ENCODE measurements at places on chromosomes 6 and 20.

DNA sequence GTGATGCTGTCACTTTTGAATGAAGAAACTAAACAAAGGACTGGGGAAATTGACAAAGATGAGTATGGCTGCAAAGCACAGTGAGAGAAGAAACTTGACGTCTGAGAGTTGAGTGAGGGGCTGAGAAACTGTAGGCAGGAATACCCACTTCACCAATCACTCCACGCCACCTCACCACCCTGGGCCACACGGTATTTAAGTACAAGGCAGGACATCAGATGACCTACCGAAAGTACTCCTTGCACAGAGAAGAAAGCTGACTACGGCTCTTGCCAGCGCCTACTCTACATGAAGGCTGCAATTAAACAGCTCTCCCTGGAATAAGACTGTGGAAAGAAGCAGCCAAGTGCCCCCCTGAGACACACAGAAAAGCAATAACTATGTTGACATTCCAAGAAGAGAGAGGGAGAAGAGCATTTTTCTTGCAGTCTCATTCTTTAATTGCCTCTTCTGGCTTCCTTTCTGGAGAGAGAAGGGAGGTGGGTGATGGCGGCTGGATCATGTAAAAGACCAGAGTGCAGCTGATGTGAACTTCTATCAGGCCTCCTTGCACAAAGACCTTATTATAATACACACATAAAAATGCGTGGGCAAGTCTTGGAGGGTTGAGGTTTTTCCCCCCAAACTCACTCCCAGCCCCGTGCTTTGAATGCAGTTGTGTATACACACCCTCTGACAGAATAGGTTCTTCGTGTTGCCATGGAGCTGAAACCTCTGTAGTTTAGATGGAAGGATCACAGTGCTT is 44.6 kb downstream of the HIVEP2 start:
- no peak for DNase-seq

DNA sequence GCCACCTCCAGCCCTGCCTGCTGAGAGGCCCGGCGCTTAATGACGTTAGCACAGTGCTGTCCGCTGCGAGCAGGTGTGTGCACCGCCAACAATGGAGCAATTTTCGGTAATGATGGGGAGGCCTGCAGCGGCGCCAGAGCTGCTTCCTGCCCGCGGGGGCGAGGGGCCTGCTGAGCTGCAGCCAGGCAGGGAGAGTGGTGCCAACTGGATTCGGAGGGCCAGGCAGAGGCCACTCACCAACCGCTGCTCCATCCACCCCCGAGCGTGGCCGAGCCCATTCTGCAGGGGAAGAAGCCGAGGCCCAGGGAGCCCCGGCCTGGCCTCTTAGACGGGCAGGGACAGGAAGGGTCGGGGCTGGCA is 9.6 kb downstream of the HRH3 start:
- no peak for DNase-seq

DNA sequence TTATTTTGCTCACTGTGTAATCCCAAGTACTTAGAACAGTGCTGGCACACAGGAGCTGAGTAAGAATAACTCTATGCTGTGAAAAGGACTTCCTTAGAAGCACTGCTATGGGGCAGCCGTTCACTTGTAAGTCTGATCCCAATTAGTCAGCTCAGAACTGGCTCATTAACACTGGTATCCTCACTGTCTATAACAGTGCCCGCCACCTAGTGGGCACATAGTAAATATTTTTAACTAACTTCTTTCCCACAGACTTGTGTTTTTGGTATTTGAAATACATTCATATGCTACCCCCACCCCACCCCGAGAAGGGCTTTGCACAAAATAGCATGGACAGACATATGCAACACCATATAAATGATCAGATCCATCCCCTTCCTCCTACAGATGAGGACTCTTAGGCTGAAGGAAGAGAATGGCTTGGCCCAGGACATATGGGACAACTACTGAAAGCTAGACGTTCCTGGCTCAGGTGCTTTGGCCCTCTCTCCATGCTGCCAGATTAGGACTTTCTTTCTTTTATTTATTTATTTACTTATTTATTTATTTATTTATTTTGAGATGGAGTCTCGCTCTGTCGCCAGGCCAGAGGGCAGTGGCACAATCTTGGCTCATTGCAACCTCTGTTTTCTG is 47.1 kb downstream of the DST start:
- DNase-seq = peak; percentile 13

DNA sequence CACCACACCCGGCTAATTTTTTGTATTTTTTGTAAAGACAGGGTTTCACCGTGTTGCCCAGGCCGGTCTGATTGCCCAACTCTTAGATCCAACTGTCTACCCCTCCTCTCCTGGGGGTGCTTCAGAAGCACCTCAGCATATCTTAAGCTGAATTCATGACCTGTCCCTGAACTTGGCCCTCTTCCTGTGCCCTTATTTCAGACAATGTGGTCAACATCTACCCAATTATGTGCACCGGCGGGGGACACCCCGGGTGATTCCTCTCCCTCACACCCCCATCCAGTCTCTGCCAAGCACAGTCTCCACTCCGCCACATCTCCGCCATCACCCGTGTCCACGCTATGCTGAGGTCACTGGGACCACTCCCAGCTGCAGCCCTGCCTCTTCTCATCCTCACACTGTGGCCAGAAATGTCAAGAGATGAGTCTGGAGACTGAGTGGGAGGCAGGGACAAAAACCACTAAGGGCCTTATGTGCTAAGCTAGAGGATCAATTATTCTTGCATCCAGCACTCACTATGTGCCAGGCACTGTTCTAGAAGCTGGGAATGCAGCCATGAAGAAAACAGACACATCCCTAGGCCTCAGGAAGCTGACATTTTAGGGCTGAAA is 111.9 kb downstream of the ARMC2 start:
- DNase-seq = no peak

- no peak for DNase-seq
Measured at GRCh38 chr6:45450831-45451230, 73.1 kb upstream of the SUPT3H start.

- DNase-seq = no peak
Measured at GRCh38 chr6:73612611-73613010, 41.2 kb downstream of the SLC17A5 start.

- DNase-seq = no peak
Measured at GRCh38 chr6:20907486-20908071, 373.3 kb downstream of the CDKAL1 start.

GRCh38 chr6:156545931-156546330 is 231.2 kb upstream of the ARID1B start:
- DNase-seq = no peak

DNA sequence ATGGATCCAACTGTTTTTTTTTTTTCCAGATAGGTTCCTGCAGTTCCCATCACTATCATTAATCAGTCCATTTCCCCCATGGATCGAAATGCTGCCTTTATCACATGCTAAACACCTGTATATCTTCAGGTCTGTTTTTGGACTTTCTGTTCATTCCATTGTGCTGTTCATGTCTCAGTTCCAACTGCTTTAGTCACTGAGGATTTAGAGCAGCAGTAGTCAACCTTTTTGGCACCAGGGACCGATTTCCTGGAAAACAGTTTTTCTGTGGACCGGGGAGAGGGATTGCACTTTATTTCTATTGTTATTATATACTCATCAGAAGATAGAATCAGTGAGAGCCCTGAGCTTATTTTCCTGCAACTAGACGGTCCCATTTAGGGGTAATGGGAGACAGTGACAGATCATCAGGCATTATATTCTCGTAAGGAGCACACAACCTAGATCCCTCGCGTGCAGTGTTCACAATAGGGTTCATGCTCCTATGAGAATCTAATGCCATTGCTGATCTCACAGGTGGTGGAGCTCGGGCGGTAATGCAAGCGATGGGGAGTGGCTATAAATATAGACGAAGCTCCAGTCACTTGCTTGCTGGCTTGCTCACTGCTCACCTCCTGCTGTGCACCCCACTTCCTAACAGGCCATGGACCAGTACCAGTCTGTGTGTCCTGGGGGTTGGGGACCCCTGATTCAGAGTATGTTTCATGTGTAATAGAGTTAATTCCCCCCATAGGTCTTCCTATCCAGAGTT is 46.0 kb downstream of the CAP2 start:
- DNase-seq = no peak

DNA sequence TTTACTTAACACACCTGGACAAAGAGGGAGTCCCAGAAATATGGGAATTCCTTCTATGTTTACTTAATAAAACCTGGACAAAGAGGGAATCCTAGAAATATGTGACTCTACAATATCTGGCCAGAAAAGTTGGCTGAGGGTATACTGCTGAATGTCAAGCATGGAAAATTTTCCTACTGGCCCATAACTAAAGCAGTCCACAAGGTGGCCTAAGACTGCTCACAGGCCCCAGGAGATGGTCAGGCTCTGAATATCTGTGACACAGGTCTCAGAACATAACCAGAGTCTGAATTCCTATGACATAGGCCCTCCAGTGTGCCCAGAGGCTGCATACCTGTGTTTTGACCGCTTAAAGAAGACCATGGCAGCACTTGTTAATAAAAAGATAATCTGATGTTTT is 578.2 kb upstream of the NRSN1 start:
- peak; percentile 7 for DNase-seq

GRCh38 chr20:34023937-34024722 is 30.4 kb downstream of the RALY start:
- no peak for DNase-seq

DNA sequence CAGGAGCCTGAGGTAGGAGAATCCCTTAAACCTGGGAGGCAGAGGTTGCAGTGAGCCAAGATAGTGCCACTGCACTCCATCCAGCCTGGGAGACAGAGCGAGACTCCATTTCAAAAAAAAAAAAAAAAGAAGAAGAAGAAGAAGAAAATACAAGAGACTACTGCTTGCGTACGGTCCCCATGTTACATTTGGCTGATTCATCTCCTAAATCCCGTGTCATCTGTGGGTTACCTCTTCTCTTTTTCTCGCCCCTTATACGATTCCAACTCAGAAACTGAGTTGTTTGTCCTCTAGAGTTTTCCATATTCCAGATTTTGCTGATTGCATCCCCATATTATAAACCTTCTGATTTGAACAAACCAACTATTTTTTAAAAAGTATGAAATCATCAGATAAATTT is 62.4 kb upstream of the NELFCD start:
- DNase-seq = no peak

DNA sequence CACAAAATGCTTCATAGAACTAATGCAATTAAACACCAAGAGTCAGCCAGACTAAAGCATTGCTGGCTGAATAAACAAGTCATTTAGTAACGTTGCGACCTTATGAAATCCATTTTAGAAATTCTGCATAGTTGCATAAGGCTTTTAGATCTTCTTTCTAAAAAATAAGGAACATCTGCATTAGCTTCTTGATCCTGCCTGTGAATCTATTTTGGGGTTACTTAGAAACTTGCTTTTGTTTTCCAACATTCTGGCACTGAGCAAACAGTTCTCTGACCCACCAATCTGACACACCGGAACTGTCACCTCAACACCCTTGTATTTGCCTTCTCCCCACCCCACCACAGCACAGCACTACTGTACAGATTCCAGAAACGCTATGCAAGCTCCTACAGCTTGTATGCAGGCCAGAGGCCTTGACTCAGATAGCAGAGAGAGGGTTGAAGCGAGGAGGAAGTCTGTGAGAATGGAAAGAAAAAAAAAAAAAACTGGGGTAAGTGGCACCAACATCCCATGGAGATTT is 55.0 kb downstream of the KIF13A start:
- DNase-seq = no peak

GRCh38 chr6:169934699-169935347 is 183.4 kb downstream of the ERMARD start:
- no peak for DNase-seq

DNA sequence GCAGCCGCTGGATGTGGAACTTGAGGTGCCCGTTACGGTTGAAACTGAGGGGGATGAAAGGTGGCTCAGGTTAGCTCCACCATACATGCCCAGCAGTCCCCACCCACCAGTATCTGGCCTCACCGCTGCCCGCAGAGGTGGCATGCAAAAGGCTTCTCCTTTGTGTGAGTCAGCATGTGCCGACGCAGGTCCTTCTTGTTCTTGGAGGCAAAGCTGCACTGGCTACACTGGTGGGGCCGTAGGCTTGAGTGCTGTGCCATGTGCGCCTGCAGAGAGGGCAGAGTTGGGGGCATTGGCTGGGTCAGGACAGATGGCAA is 15.8 kb downstream of the PCIF1 start:
- DNase-seq = no peak

DNA sequence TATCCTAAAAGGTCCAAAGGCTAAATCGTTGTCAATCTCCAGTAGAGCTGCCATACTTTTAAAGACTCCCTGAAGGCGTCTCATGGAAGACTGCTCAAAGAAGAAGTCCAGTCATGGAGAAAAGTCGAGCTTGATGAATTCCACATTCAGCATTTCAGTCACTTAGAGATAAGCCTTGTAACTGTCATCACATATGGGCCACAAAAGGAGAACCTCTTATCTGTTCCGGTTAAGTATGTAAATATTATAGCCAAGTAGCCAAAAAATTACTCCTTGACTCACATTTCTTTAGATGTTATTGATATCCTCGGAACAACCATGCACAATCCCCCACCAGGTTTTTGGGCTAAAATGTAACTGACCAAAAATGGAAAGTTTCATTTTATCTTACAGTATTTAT is 9.8 kb upstream of the CNKSR3 start:
- DNase-seq = no peak

DNA sequence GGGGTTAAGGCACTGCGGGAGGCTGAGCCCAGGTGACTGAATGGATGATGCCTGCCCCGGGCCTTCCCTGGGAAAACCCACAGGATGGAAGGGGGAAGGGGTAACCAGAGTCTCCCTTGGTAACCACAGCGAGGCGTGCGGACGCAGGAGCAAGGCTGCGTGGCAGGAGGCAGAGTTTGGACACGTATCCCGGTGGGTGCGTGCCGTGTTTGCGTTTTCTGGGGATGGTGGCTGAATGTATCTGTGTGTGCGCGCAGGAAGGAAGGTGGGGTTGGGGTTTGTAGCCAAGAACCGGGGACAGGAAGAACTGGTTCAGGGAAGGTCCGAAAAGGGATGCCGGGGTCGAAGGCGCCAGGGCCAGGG is 1.8 kb downstream of the MDGA1 start:
- DNase-seq = no peak

GRCh38 chr20:51220293-51220706 is 197.4 kb upstream of the KCNG1 start:
- DNase-seq = peak; percentile 29

- DNase-seq = no peak
Measured at GRCh38 chr6:130893277-130893676, 66.1 kb downstream of the SMLR1 start.

- DNase-seq = no peak
Measured at GRCh38 chr20:23488996-23489395, 1.9 kb upstream of the CST8 start.

DNA sequence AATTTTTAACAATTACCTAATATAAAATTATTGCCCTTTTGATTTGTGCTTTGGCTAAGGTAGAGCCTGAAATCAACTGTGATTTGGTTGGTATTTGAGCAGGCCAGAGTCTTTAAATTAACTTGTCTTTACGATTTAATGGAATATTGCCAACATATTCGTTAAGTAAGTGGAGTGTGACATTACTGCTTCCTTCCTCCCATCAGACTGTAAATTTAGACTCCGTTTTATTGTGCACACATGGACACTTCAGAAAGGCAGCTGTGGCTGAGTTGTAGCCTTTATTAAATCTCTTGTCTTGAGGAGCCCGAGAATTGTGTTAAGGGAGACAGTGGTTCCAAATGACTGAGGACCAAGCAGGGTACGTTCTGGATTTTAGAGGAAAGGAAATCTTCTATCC is 57.4 kb downstream of the CAP2 start:
- DNase-seq = no peak

GRCh38 chr6:37451441-37452193 is 18.6 kb downstream of the CMTR1 start:
- DNase-seq = no peak

Measured in T47D (cell line).